ENCODE measurements at places on chromosomes 3 and 15.

DNA sequence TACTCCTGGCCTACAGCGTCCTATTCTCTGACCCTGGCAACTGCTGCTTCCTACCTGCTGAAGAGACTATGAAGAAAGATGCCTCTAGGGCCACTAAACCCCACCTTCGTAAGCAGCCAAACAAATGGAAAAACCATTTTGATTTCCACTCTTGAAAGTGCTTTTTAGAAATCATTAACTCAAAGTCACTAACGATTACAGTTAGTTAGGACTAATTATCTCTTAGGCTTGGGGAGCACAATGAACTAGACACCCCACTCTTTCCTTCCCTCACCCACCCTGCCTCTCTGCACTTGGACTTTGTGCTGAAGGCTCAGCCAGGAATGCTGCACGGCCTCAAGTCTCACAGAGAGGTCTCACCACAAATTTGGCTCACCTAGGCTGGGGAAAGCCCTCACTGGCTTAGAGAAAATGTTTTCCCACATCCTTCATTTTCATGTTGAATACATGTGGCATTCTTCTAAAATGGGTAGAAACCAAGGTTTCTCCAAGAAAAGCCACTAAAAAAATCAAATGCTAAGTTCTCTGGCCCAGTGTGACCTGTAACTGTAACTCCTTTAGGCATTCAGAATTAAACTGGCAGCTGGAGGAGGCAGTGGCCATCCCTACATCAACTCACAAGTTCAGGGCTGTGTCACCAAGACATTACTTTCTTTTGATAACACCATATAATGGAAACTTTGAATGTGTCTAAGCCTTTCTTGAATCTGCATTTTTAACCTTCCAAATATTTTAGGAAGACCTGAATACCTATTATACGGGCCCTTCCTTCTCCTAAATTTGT, 47.1 kb downstream of the NPTN start:
- no peak for DNase-seq

- DNase-seq, result no peak
Measured at GRCh38 chr15:54519577-54519976, 541.3 kb downstream of the UNC13C start.

DNA sequence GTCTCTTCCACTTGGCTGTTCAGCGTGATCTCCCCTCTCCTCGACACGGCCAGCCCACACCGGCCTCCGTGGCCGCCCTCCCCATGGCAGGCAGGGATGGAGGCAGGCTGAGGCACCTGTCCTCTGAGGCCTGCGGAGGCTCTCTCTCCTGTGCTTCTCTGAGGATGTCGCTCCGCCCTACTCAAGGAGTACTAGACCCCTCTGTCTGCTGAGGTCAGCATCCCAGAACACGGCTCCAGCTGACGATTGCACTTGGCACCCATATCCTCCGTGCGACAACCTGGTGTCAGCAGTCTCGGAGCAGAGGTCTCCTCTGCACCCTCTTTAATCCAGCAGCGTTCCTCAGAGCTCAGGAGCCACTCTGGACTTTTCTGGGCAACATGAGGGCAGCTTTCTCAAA, 322.6 kb downstream of the OCA2 start:
- no peak for DNase-seq

DNA sequence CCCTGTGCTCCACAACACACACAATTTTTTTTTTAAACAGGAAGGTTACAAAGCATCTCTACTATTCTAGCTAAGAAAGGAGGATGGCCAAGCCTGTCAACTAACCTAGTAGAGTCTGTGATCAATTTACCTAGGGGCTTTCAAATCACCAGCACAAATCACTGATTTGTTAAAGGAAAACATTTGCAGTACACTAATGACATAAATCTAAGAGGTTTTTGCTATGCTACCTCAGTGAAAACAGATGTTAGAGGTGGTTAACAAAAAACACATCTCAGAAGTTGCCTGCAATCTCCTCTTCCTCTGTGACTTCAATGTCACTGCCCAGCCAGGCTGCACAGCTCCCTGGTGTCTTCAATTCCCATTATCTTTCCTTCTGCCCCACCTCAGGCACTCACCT, 72.0 kb downstream of the RAD18 start:
- DNase-seq, result no peak

DNA sequence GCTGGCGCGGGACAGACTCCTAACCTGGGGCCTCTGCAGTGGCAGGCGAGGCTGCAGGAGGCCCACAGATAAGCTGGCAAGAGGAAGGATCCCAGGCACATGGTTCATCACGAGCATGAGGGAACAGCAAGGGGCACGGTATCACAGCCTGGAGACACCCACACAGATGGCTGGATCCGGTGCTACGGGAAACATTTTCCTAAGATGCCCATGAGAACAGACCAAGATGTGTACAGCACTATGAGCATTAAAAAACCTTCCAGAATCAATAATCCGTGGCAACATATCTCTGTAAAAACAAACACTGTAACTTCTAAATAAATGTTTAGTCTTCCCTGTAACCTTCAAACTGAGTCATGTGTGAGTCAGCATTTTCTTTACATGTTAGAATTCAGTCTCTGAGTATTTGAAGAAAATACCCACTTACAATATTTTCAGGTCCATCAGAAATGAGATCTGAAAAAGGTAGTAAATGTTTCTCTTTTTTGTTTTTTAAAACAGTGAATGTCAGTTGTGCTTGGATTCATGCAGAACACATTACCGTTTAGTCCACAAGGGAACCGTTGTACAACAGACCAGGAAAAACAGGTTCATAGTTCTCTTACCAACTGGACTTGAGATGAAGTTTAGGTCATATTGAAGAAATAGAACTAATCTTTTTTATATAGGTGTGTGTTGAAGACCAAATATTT, 75.9 kb downstream of the BOC start:
- DNase-seq, result no peak

GRCh38 chr3:131091768-131092167, 65.1 kb downstream of the NEK11 start:
- no peak for DNase-seq

GRCh38 chr3:186097317-186097662, 11.6 kb downstream of the ETV5 start:
- DNase-seq, result no peak

DNA sequence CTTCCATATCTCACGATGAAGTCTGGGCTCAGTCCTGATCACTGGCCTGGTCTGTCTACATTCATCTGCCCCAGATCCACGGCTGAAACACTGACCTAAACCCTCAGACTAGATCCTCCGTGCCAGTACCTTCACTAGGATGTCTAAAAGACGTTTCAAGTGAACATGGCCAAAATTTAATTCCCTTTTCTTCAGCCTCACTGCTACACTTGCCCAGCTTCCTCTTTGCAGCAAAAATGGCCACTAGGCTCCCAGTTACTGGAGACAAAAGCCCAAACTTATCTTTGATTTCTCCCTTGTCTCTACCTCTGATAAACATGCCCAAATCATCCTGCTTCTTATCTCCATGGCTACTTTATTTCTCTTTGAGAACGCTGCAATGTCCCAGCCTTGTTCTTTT, 1.7 kb downstream of the RASSF1 start:
- DNase-seq, result no peak

Measured in activated CD4-positive, alpha-beta T cell treated with anti-CD3 and anti-CD28 coated beads, Interleukin-2, amount 50 U/mL, for 1 hour (primary cell).